Stimulated activated CD8-positive, alpha-beta memory T cell treated with anti-CD3 and anti-CD28 coated beads, Interleukin-2, amount 100 ng/mL, for 1 hour (primary cell): ENCODE measurements at places on chromosomes 2 and 18.

DNA sequence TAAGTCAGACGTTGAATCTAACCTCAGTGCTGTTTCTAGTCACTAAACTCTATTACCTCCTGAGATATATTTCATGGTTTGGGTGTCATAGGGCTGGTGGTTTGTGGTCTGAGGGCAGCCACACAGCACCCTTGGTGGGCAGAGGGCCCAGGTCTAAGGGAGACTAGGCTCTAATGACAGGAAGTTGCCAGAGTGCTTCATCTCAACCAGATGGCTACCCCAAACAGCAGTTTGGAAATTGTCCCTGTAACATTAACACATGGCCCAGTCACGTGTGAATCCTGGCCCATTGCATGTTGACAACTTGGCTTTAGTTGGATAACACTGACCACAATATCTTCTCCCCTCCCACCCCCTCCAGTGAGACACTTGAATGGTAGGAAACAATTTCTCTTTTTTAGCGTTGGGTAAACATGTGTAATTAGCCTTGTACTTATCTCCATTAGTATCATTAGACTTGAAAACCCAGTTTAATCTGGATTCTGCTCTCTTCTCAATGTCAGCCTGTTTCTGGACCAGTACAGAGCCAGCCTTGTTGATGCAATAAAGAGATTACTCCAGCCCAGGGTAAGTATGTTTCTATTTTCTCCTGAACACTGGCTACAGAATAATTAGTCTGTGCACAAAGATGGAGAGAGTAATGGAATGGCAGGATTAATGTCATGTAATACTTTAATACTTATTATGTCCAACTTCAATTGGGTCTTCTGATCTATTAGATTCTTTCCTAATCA is 187.8 kb upstream of the SIX3 start:
- no peak for DNase-seq

GRCh38 chr2:21999522-21999921 is 875.8 kb downstream of the TDRD15 start:
- no peak for DNase-seq

DNA sequence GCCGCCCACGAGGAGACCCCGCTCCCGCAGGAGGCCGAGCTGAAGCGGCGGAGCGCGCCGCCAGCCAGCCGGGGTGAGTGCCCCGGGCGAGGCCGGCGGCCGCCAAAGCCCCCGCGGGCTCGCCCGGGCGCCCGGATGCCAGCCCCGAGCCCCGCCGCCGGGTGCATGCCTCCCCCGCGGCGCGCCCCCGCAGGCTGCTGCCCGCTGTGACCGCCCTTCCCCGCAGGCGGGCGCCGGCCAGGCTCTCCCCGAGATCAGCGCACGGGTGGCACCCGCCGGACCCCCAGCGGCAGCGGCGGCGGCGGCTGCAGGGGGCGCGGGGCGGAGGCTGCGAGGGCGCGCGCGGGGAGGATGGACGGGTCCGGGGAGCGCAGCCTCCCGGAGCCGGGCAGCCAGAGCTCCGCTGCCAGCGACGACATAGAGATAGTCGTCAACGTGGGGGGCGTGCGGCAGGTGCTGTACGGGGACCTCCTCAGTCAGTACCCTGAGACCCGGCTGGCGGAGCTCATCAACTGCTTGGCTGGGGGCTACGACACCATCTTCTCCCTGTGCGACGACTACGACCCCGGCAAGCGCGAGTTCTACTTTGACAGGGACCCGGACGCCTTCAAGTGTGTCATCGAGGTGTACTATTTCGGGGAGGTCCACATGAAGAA is 470 bp downstream of the KCNF1 start:
- DNase-seq, result no peak

- DNase-seq, result no peak
Observed at GRCh38 chr2:102235491-102235890, 48.7 kb downstream of the IL1RL2 start.

DNA sequence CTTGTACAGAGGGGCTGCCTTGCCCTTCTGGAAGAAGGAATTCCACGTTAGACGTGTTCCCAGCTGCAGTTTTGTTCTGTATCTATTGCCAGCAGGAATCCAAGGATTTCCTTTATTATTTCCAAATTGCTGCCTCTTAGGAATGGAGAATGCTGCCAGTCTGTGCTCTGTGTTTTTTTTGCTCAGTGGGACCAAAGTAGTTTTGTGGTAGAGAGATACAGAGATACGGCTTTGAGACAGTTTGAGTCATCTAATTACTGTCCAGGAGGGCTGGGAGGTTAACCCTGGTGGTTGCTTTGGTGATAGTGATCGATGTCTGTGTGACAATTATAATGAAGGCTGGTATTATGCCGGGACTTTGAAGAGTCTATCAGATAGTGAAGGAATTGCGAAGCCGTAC is 26.3 kb downstream of the ASAP2 start:
- no peak for DNase-seq

GRCh38 chr2:86305195-86305914 is 32.1 kb downstream of the REEP1 start:
- no peak for DNase-seq

DNA sequence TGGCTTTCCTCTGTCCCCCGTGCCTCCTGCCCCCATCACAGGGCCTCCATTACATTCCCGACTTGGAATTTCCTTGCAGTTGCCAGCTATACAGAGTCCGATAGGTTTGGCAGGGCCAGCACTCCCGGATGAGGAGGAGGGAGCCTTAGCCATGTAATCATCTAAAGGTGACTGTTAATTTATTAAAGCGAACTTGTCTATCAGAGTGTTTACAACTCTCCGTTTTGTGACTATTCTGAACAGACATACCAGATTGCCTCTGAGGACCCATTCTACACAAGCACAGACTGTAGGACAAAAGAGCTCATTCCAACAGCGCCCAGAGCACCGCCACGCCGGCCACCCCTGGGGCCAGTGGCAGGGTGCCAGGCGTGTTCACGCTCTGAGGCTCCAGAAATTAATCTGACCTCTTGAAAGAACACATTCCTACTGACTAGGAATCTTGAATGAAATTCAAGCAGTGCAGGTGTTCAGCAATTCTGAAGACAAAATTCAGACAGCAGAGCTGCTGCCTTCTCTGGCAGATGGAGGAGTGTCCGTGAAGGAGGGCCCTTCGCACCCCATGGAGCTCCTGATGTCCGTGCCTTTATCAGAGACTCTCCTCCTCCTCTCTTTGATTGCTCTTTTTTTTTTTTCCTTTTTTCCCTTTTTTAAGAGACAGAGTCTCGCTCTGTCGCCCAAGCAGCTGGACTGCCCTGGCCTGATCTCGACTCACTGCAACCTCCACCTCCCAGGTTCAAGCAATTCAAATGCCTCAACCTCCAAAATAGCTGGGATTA is 58.1 kb upstream of the RALBP1 start:
- DNase-seq, result no peak

GRCh38 chr18:37532917-37533316 is 32.7 kb downstream of the CELF4 start:
- DNase-seq, result no peak

GRCh38 chr2:56185582-56186046 is 1.8 kb downstream of the CCDC85A start:
- no peak for DNase-seq

GRCh38 chr18:79553696-79554095 is 125.9 kb upstream of the CTDP1 start:
- no peak for DNase-seq

GRCh38 chr2:137947032-137947727 is 17.1 kb upstream of the HNMT start:
- no peak for DNase-seq
